NCI-H1105 treated with DMSO at 0.1 percent for 48 hours (cell line): ENCODE measurements at places on chromosomes 13 and 19.
A peak's percentile ranks its signal among the peaks of the same experiment; 100 is the strongest.

- no peak for DNase-seq
Measured at GRCh38 chr19:3966051-3967017, 4.6 kb downstream of the DAPK3 start.

- DNase-seq, result no peak
Measured at GRCh38 chr19:48986211-48986610, 6.9 kb downstream of the GYS1 start.

DNA sequence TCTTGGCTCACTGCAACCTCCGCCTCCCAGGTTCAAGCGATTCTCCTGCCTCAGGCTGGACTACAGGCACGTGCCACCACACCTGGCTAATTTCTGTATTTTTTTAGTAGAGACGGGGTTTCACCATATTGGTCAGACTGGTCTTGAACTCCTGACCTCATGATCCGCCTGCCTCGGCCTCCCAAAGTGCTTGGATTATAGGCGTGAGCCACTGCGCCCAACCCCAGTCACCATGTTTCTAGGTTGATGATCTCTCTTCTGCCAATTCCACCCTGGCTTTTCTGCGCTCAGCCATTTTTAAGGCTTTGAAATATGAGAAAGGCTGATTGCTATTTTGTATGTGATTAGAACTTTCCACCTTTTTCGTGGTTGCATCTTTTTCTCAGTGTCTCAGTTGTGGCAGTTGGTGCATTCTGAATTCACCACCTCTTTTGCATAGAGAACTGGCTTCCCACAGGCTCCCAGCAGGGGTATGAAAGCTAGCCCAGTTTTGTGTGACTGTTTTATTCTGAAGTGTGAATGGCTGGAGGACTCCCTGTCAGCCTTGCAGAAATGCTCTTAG is 15.5 kb downstream of the CEACAM1 start:
- no peak for DNase-seq

- DNase-seq, result no peak
Measured at GRCh38 chr19:12527034-12527836, 24.0 kb downstream of the ZNF564 start.

DNA sequence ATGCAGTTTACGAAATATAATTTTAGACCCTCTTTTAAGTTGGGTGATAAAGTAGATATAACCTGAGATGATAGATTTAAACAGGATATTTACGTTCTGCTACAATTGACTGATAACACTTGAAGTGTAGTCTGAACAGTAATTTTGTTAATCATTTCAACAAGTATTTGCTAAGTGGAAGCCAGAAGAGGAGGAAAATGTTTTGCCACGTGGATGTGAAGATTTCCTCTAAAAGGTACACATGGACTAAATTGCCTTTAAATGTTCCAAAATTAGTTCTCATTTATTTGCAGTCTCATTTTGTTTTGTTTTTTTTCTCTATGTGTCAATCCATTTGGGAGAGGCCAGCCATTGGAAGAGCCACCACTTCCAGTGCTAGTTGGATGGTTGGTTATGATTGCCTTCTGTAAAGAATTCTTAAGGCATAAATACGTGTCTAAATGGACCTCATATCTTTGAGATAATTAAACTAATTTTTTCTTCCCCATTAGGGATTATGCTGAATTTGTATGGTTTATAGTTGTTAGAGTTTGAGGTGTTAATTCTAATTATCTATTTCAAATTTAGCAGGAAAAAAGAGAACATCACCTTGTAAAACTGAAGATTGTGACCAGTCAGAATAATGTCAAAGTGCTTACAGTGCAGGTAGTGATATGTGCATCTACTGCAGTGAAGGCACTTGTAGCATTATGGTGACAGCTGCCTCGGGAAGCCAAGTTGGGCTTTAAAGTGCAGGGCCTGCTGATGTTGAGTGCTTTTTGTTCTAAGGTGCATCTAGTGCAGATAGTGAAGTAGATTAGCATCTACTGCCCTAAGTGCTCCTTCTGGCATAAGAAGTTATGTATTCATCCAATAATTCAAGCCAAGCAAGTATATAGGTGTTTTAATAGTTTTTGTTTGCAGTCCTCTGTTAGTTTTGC is 2.8 kb downstream of the MIR17HG start:
- no peak for DNase-seq

GRCh38 chr13:100673713-100674571 is 653 bp downstream of the TMTC4 start:
- DNase-seq, result peak; percentile 17

GRCh38 chr19:10412257-10412977 is 7.9 kb upstream of the PDE4A start:
- no peak for DNase-seq

- DNase-seq, result no peak
Measured at GRCh38 chr19:28420811-28421550, 792.0 kb downstream of the UQCRFS1 start.

DNA sequence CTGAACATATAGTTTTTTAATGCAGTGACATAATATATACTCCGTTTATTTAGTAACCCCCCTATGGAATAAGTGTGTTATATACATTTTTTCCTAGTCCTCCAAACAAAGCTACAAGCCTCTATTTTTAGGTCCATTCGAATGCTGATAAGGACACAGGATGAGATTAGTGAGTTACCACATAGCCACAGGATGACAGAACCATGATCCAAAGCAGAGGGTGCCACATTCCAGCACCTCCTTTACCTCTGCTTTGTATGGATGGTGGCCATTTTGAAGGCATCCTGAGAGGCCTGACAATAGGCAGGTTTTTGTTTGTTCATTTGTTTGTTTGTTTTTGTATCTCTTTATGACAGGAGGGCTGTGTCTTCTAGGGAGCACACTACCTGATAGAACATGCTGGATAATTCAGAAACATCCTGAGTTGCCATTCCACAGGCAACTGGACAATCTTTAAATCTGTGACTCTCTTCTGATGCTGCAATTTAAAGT is 186.3 kb downstream of the MTUS2 start:
- DNase-seq, result no peak

DNA sequence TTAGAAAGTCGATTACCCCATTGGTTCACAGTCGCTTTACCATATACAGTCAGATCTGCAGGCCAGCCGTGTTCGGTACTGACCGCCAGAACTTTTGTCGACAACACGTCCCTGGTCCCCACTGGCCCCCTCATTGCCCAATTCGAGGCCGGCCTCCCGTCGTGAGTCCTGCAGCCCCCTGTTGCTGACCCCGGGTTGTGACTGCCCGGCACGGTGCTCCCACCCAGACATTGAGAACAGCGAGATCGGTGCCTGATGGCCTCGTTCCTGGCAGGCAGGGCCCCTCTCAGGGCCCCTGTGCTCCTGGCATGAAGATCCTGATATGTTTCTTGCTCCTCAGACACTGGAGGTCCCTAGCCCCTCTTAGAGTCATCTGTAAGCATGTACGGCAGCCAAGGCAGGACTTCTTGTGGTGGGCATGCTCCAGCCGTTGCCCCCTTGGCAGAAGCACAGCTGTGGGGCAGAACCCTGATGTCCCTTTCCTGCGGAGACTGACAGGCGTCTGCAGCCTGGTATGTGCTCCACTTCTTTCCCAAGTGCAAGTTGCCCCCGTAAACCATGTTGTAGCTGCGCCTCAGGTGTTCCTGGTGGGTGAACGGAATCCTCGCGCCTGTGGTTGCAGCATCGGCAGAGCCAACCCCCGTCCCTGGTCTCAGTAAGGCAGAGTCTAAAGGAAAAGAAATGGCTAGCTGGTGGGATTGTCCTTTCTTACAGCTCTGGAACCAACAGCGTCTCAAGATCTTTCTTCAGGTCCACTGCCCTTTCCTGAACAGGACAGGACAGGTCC is 123.2 kb upstream of the SPACA7 start:
- no peak for DNase-seq

DNA sequence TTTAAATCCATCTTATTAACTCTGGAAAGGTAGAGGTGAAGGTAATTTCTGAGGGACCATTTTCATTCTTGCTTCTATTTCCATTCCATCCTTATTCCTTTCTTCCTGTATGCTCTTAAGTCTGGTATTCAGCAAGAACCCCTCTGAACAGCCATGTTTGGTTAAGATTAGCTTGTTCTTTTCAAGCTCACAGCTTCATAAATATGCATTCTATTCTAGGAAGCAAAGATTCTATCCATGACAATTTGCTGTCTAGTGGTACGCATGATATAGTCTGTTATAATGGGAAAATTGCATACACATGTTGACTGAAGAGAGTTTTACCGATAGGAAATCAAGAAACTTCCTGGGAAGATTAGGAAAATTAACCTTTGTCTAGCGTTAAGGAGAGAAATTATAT is 218.7 kb downstream of the HS6ST3 start:
- no peak for DNase-seq

DNA sequence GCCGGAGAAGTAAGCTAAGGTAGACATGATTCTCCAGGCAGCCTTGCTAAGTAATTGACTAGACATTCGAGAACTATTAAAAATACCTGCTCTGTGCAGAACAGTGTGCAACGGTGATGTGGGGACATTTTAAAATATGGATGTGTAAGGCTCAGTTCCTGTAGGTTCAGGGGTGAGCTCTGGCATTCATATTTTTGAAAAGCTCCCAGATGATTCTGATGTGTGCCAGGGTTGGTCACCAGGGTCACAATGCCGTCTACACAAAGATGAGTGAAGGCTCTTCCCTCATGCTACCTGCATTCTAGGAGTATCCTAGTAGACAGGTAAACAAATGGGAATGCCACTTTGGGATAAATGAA is 702 bp upstream of the EPSTI1 start:
- no peak for DNase-seq

DNA sequence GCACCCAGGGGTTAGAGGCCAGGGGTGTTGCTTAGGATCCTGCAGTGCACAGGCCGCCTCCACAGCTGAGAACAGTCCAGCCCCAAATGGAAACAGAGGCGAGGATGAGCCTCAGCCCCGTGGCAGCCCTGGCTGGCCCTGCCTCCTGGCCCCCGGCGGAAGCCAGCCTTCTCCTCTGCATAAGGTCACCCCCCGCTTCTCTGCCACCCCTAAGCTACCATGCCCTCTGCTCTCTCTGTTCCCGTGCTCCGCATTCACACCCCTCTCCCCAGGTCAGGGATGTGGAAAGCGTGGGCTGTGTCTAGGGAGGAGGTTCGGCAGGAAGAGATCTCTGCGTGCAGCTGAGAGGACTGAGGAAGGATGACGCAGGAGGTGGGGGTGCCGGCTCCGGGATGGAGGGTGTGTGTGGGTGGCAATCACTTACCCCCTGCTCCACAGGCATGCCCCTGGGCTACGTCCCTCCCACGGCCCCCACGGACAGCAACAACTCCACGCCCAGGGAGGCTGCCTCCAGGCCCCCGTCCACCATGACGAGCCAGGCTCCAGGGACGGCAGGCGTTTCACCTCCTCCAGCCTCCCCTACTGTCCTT is 6.0 kb downstream of the SSC5D start:
- DNase-seq, result no peak

DNA sequence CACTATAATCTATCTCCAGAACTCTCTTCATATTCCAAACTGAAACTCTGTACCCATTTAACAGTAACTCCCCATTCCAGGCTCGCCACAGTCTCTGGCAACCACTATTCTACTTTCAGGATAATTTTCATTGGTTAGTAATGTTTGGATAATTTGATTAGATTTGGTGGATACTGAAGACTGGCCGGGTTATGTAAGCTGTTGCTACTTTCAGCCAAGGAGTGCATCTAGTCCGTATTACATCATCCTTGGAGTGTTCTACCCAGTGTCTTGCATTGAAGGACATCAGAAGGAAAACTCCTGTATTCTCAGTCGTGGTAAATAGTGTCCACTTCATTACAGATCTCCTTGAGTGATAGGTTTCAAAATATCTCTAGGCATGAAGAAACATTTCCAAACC is 60.5 kb downstream of the PCCA start:
- DNase-seq, result no peak

DNA sequence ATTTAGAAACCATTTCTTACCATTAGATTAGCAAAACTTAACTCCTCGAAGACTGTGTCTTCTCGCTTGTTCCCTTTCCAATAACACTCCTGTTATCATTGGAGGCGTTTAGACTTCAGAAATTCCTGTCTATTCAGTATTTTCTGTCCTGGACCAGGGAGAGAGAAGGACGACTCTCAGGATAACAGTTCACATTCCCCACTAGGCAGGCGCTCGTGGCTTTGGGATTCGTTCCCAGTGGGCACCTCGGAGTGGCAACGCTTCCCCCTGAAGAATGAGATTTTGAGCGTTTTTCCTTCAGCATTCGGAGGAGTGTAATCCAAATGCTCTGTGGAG is 429 bp upstream of the ZNF225 start:
- DNase-seq, result no peak

- DNase-seq, result no peak
Measured at GRCh38 chr13:77306458-77306857, 20.4 kb downstream of the MYCBP2 start.

DNA sequence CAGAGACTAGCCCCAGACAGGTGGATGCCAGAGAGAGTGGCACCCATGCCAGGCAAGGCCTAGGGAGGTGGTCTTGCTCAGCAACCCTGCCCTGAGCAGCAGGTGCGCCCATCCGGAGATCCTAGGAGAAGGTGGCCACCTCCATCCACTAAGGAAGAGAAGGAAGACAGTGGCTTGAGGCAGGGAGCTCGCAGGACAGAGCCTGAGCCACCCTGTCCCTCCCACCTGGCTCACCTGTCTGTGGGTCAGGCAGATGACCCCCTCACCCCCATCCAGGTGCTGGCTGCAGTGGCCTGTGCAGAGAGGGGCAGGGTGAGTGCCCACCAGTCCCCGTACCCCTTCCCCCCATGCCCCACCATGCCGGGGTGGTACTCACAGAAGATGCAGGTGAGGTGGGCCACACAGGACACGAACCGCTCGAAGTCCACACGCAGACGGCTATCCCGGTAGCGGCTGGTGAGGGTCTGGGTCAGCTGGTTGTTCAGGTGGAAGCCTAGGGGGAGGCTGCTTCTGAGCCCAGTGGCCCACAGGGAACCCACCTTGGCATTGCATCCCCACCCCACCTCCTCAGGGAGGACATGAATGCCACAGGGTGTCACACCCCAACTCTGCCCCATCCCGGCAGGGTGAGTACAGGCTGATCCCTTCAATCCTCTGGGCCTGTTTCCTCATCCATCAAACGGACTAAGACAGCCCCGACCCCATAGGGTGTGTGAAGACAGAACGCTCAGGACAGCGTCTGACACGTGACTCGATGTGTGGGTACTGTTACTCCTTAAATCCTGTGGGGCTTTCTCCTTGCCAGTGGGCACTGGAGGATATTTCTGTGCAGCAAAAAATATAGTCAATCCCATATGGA is 13.3 kb downstream of the CAPN12 start:
- DNase-seq, result no peak

GRCh38 chr19:17469092-17469480 is 1.2 kb upstream of the SLC27A1 start:
- DNase-seq, result no peak

DNA sequence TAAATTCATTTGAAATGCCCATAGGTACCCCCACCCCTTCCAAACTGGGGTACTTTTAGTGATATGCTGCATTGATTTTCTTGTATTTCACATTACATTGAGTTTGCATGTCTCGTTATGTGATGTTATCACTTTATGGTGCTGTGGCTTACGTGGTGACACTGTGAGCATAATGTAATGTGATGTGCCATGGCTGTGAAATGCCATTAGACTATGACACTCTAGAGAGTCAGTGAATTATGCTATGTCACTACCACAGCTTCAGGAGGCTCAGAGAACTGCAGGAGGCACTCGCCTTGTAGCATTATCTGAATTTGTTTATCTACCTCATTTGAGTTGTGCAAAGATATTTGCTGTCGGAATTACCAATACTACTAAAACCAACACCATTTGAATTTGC is 590.1 kb upstream of the SLC10A2 start:
- no peak for DNase-seq
